Amniotic stem cell (primary cell): ENCODE measurements at places on chromosomes 11 and 22.

GRCh38 chr11:95585069-95585751, 204.4 kb downstream of the FAM76B start:
- no peak for DNase-seq

DNA sequence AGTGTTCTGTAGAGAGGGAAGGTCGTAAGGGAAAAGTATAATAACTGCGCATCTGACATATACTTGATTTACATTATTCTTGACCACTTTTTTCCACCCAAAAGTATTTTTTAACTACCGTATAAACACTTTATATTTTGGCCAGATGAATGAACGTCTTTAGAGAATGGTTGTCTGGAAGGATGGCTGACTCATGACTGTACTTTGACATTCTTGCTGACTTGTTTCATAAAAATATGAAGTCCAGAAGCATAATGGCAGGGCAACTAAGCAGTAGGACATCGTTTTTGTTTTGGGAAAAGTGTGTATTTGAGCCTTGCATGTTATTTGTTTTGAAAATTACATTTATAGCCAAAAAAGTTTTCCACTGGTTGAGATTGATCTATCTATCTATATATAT, 110.0 kb downstream of the OSBP2 start:
- no peak for DNase-seq

DNA sequence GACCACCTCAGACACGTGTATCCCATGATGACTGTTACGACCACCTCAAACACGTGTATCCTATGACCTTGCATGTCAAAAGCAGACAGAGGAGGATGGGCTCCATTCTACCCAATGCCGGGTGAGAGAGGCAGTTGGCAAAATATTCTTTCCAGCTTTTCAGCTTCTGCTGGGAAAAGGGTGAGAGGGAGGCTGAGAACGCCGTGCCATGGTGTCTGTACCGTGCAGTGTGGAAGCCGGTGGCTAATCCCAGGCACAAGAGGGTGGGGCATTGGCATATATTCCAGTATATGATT, 1478.4 kb downstream of the TBC1D22A start:
- DNase-seq = no peak

DNA sequence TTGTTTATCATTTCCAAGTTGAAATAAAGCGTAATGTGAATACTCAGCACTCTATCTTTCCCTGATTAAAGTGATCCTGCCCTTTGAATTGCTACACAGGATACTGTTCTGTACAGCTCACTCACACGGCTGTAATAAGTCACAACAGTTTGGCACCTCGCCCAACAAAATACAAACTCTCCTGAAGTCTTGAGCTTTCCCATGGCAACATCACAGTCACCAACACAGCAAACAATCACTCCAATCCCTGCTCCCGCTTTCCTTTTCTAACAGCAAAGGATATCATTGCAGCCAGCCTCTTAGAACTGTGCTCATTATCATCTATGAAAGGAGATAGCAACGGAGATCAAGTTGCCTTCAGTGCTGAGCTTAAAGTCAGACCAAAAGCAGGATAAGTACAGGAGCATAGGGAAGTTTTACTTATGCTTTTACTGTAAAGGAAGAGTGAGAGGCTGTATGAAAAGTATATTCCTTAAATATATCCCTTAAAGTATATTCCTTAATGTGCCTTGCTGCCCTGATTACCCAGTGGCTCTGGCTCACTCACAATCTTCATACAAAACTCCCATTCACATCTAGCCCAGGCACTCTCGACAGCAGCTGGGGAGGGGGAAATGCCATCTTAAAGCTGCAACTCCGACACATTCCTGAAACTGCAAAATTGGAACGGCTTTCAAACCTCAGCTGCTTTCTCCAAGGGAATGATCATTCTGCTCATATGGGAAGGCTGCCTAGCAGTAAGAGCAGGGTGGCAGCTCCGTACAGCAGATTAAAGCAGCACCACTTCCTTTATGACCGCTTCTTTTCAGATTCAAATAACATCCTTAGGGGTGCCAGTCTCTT, 35.8 kb downstream of the MAML2 start:
- DNase-seq = peak; percentile 92

DNA sequence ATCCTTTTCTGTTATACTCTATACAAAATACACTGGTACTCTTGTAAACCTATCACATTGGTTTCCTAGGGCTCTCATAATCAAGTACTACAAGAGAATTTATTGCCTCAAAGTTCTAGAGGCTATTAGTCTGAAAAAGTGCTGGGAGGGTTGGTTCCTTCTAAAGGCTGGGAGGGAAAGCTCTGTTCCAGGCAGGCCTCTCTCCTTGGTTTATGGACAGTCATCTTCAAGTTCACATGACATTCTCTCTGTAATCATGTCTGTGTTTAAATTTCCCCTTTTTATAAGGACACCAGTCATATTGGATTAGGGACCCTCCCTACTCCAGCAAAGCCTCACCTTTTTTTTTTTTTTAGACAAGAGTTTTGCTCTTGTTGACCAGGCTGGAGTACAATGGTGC, 9.1 kb downstream of the SLC36A4 start:
- DNase-seq = no peak

GRCh38 chr22:19678949-19679521, 35.3 kb upstream of the SEPTIN5 start:
- DNase-seq = no peak

- no peak for DNase-seq
These were observed 364.1 kb upstream of the PITPNB start for GRCh38 chr22:28283068-28283654.

GRCh38 chr11:120801801-120802689, 221.9 kb upstream of the TBCEL start:
- DNase-seq = no peak

DNA sequence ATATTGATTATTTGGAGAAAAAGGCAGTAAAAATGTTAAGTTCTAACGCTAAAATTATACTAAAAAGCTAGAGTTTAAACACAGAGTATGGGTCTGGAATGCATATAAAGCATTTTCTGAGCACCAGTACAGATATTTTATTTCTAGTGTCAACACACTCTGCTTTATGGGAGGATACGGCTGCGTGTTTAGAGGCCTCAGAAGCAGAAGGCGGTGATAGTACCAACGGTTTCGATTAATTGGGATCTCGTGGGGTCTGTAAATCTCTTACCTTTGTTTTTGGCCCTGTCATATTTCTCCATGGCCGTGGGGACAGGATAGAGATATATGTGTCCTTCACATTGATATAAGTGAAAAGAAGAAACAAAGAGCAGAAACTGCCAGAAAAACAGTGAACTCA, 206.8 kb upstream of the NTM start:
- no peak for DNase-seq

GRCh38 chr11:5712507-5712906, 22.9 kb downstream of the TRIM22 start:
- no peak for DNase-seq

GRCh38 chr22:28896611-28897010, 13.2 kb downstream of the ZNRF3 start:
- DNase-seq = no peak

DNA sequence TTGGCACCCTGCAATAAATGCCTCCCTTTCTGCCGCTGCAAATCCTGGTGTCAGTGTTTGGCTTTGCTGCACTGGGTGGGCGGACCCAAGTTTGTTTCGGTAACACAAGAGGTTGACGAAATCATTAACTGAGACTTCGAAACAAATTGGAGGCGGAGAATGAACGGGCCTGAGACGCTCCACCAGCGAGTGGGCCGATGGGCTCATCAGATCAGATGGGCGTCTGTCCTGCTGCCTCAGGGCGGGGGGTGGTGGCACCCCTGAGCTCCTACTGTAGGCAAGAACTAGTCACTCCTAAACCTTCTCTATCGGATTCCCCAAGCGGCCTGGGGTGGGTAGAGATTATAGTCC, 918 bp upstream of the CAPN5 start:
- DNase-seq = peak; percentile 25

DNA sequence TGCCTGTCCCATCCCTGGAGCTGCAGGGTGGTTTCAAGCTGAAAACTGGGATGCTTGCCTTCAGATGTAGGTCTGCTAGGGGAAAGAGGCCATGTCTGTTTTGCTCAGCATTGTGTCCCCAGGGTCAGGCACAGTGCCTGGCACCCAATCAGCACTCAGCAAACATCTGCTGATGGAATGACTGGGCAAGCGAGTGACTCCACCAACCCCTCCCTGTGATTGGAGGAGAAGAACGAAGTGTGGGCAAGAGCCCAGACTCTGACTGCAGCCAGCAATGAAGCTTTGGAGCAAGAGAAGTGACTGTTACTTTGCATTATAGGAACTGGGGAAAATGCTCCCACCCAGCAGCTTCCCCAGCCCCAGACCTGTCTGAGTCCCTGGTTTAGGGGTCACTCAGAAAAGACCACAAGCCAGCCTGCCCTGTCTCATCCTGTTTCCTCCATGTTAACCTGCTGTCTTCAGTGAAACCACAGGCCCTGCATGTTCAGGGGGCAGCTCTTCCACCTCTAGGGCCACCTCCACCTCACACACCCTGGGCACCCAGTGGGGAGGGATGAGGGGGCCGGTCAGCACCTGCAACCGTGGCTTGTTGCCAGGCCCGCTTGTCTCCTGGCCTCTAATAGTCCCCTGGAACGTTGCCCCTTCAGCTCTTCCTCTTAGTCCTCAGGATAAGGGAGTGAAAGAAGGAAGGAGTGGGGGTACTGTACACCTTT, 147.4 kb downstream of the TRIM29 start:
- DNase-seq = no peak

DNA sequence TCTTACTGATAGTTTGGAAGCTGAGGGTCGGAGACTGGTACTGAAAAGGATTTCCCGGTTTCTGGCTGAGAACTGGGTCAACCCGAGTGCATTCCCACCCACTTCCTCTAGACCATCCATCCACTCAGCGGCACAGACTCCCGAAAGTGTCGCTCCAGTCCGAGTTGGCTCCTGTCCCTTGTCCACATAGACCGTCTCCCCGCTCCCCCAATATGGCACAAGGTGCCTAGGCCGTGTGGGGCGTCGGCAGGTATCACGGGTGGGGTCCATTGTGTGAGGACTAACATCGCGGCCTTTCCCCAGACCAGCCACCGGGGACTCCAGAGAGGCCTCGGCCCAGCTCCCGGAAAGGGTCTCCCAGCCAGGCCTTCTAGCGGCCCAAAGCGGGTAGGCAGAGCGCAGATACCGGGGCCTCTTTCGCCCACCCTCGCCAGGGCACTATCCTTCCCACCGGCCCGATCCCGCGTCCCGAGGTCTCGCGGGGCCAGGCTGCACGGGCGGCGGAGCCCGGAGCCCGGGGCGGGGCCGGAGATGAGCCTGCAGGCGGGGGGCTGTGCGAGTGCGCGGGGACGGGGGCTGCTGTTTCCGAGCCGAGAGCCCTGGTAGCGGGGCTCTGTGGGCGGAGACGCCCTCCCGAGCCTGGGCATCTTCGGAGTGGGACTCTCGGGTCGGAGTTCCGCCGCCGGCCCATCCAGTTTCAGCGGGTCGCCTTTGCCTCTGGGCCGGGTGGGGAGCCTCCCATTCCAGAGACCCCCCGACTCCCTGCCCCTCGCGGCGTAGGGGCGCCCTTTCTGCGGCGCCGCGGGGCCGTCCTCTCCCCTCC, 21.1 kb downstream of the SERPINH1 start:
- DNase-seq = peak; percentile 73

DNA sequence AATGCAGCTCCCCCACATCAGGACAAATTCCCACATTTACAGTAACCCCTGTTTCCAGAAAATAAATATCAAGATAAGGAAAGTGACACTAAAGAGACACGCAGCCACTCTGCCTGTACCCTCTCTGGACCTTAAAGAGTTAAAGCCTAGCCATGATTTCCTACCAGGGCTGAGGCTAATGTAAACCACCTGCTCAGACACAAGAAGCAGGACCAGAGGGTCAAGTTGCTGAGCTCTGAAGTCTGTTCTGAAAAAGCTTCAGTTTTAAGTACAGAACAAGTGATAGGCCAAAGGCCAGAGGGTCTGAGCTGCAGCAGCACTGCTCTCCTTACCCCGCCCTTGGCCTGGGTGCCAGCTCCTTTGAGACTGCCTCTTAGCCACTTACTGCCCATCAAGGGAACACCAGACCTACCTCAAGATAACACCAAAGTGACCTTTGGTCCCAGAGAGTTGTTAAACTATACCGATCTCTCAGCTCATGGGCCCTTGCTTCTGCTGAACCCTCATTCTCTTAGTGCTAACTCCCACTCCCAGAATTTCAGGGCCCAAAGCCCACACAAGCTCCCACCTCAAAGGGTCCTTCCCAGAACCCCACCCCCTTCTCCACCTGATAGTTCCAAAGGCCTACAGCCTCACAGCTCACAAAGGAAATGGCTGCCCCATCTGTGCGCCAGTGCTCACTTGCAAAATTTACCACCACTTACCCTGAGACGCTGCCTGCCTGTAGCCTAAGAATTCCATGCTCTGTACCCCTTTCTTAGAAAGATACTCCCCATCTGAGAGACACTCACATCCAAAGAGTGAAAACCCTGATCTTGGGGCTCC, 40.5 kb downstream of the IL18BP start:
- no peak for DNase-seq

DNA sequence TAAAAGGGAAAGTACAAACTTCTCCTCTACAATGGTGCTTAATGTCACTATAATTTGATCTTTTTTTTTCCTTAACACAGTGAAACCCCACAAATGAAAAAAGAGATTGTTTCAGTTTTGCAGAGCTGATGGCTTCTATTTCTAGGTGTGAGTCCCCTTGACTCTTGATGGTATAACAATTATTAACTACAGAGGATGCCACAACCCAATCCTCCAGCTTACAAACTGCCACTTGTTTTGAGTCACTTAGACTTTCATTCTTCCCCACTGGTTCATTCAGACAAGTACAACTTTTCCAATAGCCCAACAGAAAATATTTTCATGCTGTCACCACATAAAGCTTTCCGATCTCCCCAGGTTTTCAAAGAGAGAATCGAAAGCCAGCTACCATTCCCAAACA, 812.2 kb downstream of the LRRC4C start:
- DNase-seq = no peak

- no peak for DNase-seq
These were observed 19.8 kb downstream of the USP35 start for GRCh38 chr11:78208257-78209165.

GRCh38 chr11:97794876-97795275, 1225.9 kb upstream of the CNTN5 start:
- no peak for DNase-seq

GRCh38 chr11:64650923-64651523, 60.0 kb downstream of the SLC22A12 start:
- no peak for DNase-seq

- DNase-seq = no peak
These were observed 59.1 kb downstream of the KIF18A start for GRCh38 chr11:28048812-28049211.

- DNase-seq = no peak
These were observed 1786.5 kb upstream of the RAG2 start for GRCh38 chr11:38384568-38384967.
